NCI-H1105 treated with DMSO at 0.1 percent for 48 hours (cell line): ENCODE measurements at places on chromosomes 3 and 15.

DNA sequence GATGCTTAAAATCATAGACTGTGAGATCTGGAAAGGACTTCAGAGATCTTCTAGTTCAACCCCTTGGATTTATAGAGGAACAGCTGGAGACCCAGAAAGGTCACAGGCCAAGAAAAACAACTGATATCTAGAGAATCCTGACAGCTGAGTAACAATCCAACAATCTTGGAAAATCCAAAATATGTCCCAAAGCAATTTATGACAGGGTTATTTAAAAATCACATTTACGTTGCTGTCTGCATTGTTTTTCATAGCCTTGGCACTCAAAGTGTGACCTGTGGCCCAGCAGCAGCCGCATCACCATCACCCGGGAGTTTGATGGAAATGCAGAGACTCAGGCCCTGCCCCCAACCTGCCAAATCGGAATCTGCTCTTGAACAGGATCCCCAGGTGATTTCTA is 78.8 kb downstream of the FBN1 start:
- no peak for DNase-seq

GRCh38 chr3:30510596-30510995 is 95.8 kb upstream of the TGFBR2 start:
- no peak for DNase-seq

- no peak for DNase-seq
These were observed 393.5 kb downstream of the RSL24D1 start for GRCh38 chr15:54803134-54803808.

DNA sequence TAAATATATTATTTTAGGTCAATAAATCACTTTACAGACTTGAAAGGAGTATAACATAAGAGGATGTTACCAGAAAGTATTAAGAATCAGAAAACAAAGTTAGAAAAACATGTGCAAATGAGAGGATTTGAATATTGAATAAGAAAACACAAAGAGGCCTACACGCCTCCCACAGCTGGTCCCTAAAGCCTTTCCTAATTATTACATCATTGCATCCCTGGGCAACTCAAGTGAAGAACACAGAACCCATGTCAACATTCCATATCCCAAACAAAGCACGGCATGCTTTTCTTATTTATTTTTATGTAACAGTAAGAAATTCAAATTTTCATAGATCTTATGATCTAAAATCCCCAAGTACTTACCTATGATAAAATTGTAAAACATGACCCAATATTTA is 61.2 kb downstream of the HERC1 start:
- no peak for DNase-seq

GRCh38 chr15:68431037-68431791 is 749 bp downstream of the ITGA11 start:
- DNase-seq: peak; percentile 11

- DNase-seq: peak; percentile 35
These were observed 54.9 kb downstream of the DCUN1D1 start for GRCh38 chr3:182925330-182925943.

- DNase-seq: no peak
These were observed 119.3 kb upstream of the SLC2A2 start for GRCh38 chr3:171145798-171146197.

GRCh38 chr3:127405791-127406190 is 117.9 kb upstream of the PRR20G start:
- DNase-seq: no peak

GRCh38 chr3:192207651-192208050 is 519.7 kb downstream of the FGF12 start:
- DNase-seq: peak; percentile 94

- DNase-seq: peak; percentile 70
These were observed 12.3 kb upstream of the SPATA12 start for GRCh38 chr3:57048052-57048671.

DNA sequence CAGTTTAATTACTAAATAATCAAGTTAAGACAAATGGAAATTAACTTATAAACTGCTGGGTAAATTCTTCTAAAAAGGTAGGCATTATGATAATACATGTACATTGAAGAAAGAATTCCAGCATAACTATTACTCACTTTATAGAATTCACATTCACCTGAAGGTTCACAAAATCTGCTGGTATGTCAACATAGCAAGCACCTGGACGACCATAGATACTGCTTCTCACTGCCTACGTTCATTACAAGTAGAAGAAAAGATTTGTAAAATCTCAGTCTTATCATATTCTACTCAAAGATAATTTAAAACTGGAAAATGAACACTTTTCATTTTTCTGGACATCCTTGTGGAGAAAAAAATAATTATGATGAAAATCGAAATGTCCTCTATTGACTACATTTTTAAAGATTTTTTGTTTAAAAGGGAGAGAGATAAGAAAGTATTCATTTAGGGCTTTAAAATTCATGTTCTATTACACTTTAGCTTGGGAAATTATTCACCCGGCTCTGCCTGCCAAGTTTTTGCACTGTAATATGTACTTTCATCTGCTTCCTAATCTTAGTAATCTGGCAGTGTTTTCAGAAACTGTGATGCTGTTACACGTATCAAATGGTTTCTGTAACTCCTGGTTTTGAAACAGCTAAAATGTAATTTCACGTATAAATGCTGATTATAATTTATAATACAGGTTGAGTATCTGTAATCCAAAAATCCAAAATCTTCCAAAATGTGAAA is 16.1 kb downstream of the HACL1 start:
- no peak for DNase-seq

DNA sequence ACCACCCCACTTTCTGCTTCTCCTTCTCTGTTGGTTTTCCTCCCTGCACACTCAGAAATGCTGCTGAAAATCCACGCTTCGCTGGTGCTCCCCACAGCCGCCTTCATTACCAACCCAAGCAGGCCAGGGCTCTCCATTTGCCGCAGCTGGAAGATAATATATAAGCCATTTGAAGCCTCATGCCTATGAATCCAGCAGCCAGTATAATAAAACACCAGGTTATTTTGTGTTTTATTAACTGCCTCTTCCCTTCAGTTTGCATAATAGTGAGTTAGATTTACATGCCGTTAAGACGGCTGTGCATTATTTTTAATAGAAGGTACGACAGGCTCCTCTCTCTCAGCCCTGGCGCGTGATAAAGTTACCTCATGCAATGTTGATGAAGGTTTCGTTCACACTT is 86.6 kb downstream of the TOP2B start:
- DNase-seq: no peak

DNA sequence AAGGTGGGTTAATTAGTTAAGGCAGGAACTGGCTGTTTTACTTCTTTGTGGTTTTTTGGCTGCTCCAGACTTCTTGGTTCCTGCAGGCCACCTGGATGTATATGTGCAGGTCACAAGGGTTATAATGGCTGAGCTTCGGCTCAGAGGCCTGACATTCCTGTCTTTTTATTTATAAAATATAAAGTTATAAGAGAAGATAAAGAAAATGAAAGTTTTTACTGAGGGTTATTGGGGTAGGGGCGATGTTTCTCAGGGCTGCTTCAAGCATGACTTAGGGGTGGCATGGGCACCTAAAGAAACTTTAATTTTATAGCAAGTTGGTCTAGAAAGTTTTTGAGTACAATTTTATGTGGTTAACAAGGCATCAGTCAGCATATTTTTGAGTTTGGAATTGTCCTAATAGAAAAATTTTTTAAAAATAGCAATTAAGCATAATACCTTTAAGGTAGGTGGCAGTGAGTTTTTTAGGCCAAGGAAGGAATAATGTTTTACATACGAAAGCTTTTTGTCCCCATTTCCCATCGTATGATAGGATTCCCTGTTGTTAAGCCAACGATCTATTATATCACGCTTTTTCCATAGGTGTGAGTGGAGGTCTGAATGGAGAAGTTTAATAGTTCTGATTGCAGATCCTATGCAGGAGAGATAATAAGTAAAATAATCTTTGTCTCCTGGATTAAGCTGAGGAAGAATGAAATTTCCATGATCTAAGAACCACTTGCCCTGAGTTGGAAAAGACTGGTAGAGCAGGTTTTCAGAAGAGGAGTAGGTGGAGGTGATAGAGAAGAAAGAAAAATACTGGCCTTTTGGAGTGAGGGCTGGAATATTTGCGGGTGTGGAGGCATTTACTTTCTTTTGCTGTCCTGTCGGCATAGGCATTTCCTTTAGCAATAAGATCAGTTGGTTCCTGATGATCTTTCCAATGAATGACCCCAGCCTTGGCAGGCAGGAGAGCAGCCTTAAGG is 10.1 kb downstream of the STRIT1 start:
- DNase-seq: no peak

DNA sequence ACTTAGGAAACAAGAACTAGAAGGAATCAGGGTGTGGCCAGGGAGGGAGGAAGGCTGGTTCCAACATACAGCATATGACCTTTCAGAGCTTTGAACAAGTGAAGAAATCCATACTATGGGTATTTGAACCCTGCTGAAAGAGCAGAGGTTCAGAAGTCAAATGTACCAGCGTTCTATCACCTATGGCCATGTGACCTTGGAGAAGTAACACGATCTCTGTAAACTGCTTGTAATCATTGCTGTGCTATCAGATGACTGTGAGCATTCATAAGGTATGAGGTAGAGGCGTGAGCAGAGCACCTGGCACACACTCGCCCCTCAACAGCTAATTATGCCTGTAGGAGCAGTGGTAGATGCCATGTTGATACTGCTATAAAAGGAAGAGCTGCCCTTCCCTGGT is 55.2 kb downstream of the KLHL6 start:
- peak; percentile 27 for DNase-seq

DNA sequence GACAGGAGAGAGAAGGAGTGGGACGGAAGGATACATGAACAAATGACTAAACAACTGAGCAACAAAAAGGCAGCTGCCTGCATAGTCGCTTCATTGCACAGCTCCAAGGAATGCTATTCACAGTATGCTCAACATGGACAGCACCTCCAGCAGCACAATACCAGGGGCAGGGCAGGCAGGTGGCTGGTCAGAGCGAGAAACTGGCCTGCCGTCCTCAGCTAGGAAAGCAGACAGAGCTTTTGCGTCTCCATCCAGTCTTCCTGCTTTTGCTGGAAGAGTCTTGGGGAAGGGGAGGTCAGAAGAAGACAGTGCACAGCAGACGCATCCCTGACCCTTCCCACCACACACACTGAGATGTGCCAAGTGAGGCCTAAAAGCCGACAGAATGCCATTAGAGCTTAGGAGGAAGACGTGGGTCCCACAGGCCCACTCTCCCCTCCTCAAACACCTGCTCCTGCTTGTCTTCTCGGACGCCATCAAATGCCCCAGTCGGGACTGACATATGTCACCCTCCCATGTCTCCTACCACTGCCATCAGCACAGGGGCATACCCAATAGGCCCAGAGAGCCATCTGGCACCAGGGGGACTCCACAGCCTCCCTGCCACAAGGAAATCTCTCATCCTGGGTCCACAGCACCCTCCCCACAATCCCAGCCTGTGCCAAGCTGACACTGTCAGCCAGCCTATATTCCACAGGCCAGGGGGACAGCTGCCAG is 3.9 kb downstream of the RAB6B start:
- DNase-seq: no peak

DNA sequence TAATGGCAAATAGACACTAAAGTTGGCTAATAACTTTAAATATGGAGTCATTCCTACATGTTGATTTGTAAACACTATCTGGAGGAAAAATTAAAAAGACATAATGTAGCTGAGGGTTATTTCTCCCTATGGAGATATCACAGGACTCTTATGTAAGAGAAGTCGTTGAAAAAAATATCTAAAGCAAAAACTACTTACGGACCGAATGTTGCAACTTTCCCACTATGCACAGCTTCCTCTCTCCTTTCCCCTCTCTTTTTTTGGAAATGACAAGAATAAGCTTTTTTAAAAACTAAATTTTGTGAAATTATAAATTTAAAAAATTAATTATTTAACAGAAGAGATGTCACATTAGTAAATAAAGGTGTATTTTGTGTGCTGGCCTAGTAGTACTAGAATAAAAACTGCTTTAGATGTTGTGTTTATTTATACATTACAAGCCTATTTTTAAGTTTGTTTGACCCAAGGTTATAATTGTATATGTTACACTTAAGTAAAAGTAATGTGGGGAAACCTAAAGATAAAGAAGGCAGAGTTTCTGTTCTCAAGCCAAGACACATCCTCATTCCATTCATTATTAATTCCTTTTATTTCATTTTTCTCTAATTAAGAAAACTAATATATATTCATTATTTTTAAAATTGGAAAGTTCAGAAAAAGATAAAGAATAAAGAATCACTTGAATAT is 20.7 kb upstream of the PPARG start:
- no peak for DNase-seq
